Naive thymus-derived CD8-positive, alpha-beta T cell (primary cell): ENCODE measurements at places on chromosomes 2 and 18.

GRCh38 chr18:63112706-63113105 is 206.9 kb downstream of the BCL2 start:
- DNase-seq = no peak

DNA sequence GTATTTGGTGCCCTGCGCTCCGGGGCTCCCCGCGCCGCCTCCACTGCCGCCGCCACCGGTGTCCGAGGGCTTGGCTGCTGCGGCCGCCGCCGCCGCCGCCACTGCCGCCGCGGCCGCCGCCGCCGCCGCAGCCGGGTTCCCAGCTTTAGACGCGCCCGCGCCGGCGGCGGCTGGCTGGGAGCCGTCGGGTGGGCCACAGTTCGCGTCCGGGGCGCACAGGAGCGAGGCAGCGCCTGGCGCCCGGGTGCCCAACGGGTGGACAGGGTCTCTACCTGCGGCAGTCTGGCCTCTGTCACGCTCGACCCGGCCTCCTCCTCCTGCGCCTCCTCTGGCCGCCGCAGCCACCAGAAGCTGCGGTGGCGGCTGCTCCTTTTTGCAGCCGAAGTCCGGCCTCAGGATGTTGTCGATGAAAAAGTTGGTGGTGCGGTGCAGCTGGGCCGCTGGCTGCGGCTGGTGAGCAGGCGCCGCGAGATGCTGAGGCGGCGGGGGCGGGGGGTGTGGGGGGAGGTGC is 951 bp downstream of the EN1 start:
- DNase-seq = no peak

GRCh38 chr18:45173799-45174519 is 441.3 kb upstream of the SLC14A2 start:
- DNase-seq = no peak

GRCh38 chr2:592737-593136 is 84.5 kb downstream of the TMEM18 start:
- DNase-seq = no peak

DNA sequence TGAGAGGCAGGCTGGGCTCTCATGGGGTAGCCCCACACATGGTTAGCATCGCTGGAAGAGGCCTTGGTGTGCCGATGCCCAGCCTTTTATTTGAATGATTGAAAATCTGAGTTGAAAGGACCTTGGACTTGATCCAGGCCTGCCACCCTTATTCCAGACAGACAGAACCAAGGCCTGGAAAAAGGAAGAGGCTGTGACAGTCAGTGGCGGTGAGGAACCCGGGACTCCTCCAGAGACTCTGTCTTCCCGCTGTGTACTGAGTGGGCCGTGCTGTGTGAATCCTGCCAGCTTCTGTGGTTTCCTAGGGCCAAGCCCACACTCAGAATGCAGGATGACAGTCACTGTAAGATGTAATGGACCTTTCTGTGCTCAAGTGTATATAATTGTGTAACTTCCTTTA is 218.5 kb downstream of the LDLRAD4 start:
- DNase-seq = no peak

DNA sequence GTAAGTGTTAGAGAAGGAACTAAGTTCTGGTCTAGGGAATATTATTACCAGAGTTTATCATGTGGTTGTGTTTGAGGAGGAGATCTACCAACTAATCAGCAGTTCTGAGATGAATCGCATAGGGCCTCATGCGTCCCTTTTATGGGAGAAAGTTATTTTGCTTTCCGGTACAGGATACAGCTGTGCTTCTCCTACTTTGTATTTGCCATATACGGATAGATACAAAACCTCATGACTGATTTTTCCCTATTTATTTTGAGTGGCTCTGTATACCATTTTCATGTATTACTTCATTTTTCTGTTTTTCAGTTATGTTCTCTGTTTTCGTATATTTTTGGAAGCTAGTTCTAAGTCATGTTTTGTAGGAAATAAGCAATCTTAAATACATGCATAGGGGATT is 66.8 kb downstream of the ACSL3 start:
- DNase-seq = no peak
